Temporal lobe (tissue), 4 donors: ENCODE measurements at places on chromosomes 7 and 10. TPM values are rescaled to one million over a fixed set of nuclear protein-coding genes. Genes with fewer than 3 reads are reported as not detected.

The LRIT1 gene
- not detected for total RNA-seq

The GBX1 gene
- not detected for total RNA-seq

The CYP2C8 gene
- total RNA-seq: 0.74 TPM

The DKK1 gene
- total RNA-seq: 3.0 TPM

The LIPJ gene
- 0.74 TPM for total RNA-seq

The ZPBP gene
- not detected for total RNA-seq

The GPR85 gene
- total RNA-seq: 131 TPM

The PTN gene
- total RNA-seq: 185 TPM
